ENCODE measurements at places on chromosomes 3 and 15.
A peak's percentile ranks its signal among the peaks of the same experiment; 100 is the strongest.

DNA sequence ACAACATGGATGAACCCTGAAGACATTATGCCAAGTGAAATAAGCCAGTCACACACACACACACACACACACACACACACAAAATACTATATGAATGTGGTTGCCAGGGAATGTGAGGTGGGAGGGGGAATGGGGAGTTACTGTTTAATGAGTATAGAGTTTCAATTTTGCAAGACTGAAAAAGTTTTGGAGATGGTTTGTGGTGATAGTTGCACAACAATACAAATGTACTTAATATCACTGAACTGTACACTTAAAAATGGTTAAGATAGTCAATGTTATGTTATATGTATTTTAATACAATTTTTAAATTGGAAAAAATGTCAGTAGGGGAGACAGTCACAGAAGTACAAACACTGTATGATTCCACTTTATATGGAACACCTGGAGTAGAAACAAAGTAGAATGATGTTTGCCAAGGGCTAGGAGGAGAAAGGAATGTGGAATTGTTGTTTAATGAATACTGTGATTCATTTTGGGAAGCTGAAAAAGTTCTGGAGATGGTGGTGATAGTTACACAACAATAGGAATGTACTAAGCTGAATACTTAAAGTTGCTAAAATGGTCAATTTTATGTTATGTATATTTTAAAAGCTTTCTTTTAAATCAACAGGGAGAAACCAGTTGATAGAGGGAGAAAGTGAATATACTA, 76.6 kb downstream of the RPL39L start:
- no peak for DNase-seq

DNA sequence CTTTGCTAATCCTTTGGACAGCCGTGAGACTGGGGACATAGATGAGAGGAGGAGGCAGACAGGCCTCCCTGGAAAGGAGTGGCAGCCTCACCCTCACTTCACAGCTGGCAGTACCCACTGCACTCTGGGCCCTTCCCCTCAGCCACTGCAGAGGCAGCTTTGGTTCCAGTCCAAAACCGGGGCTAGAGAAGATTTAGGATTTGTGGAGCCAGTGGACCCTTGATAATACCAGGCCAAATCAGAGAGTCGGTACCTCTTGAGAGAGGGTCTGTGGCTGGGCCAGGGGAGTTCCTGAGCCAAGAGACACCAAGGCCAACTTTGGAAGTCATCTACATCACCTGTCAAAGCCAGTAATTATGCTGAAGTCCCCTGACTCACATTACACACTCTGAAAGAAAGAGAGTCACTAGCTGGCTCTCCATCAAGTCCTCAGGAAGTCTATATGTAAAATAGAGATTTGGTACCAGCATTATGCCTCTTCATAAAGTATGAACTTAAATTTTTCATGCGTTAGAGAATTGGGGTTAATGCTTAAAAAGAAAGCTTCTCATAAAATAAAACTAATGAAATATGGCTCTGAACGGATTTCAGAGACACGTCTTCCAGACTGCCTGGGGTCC, 244.1 kb upstream of the SEMA6D start:
- peak; percentile 60 for DNase-seq

DNA sequence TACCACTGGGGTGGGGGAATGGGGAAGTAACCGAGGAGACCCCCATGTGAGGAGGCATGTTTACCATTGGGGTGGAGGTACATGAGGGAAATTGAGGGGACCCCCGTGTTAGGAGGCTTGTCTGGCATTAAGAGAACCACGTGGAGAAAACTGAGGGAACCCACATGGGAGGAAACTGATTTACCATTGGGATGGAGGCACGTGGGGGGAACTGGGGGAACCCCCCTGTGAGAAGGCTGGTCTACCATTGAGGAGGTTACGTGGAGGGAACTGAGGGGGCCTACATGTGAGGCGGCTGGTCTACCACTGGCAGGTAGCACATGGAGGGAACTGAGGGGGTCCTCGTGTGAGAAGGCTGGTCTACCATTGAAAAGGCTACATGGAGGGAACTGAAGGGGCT, 159.4 kb downstream of the FBLN2 start:
- DNase-seq, result no peak

GRCh38 chr15:69034352-69034751, 19.9 kb downstream of the NOX5 start:
- DNase-seq, result no peak

GRCh38 chr3:160115387-160115786, 109.8 kb upstream of the C3orf80 start:
- no peak for DNase-seq

DNA sequence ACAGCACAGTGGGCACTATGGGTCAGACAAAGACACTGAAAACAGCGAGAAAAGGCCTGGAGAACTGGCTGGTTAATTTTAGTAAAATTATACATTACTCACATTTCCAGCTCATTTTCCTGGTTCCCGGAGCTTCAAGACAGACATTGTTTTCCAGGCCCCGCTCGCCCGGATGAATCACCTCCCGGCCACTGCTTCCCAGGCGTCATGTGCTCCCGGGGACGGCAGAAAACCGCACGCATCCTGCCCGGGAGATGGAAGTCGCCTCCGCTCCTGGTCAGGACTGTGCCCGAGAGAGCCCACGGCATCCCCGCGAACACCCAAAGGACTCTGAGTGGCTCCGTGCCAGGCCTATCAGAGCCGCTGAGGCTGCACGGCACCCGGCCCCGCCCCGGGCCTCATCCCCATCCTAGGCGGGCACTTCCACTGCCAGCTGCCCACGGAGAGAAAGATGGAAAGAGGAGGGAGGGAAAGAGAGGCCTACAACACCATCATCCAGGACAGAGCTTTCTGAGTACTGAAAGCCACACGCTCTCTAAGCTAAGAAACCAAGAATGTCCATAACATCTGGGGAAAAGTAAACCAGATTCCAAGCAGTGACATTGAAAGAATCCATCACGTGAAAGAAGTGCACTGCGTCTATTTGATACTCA, 75.1 kb downstream of the VGLL4 start:
- peak; percentile 85 for DNase-seq

GRCh38 chr15:82646250-82647044, 716 bp downstream of the CPEB1 start:
- DNase-seq, result no peak

- DNase-seq, result no peak
Measured at GRCh38 chr3:124149771-124150170, 157.8 kb upstream of the ROPN1 start.

DNA sequence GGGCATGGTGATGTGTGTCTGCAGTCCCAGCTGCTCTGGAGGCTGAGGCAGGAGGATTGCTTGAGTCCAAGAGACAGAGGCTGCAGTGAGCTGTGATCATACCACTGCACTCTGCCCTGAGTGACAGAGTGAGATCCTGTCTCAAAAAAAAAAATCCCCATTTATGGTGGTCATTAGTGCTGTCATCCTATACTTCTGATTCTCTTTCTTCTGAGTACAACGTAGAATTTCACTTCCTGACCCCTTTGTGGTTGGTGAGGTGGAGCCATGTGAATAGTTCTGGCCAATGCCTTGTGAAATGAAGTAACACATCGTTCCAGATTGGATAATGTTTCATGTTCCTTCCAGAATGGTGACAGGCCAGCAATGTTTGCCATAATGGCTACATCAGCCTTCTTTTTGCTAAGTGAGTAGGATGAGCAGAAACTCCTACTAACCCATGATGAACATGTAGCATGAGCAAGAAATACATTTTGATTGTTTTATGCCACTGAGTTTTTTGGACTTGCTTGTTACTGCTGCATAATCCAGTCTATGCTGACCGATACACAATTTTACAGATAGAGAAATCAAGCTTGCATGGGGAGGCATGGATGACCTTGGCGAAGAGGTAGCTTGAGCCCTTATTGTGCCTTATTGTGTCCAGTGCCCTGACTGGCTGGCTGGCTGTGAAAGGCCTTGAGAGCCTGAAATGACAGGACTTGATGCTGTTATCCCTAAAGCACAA, 30.9 kb upstream of the TLE3 start:
- DNase-seq, result no peak

DNA sequence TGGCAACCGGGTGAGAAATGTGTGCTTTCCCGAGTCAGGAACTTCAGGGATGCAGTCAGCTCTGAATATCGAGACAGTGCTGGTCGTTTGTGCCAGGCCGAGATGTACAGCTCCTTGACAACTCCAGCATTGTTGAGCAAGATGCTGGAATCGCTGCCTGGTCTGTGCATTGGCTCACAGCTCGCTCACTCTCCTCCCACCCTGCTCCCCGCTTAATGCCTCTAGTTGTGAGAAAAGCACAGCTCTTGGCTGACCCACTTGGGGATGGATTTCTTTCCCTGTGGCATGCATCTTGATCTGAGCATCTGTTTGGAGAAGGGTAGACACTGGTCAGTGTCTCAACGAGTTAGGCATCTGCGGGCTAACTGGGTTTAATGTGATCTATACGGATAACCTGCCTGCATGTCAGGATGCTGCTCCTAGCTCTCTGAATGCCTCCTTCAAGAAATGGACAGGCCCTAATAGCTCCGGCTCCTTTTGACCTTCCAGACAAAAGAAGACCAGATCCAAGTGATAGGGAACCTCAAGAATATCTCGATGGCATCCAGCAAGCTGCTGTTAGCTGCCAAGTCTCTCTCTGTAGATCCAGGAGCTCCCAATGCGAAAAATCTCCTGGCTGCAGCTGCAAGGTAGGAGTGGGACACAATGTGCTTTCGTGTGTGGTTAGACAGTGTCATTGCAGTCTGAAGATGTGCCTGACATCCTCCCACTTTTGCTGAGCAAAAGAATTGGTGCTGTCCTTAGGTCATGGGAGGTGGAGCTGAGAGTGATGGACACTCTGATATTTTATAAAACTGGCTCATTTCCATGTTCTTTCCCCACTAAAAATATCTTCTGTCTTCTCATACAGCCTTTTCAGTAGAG, 302.2 kb upstream of the TPM1 start:
- DNase-seq, result no peak

- DNase-seq, result no peak
Measured at GRCh38 chr15:68666120-68666811, 87.5 kb downstream of the CORO2B start.

DNA sequence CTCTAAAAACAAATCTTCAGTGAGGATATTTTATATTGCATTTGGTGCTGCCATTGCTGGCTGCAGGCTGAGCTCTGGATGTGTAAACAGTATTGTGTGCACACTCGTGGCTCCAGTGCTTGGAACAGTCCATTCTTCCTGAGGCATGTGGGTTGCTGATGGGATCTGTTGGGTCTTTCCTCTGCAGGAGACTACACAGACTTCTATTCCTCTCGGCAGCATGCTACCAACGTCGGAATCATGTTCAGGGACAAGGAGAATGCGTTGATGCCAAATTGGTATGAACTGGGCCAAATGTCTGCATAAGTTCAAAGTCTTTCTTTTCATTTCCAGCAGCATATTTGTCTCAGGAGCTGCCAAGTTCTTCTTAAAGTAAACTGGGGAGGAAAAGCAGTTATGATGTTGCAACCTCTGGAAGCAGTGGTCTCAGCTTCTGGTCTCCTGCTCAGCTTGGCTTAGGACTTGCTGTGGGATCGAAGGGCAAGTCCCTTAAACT, 9.3 kb downstream of the FAH start:
- no peak for DNase-seq

- no peak for DNase-seq
Measured at GRCh38 chr3:83946049-83946448, 1012.7 kb upstream of the CADM2 start.

GRCh38 chr3:118527514-118528044, 507.1 kb downstream of the IGSF11 start:
- DNase-seq, result no peak

GRCh38 chr3:38141173-38141951, 2.9 kb downstream of the MYD88 start:
- no peak for DNase-seq

- DNase-seq, result no peak
Measured at GRCh38 chr3:181382656-181383055, 329.1 kb upstream of the SOX2 start.

GRCh38 chr3:131561511-131561910, 58.7 kb upstream of the MRPL3 start:
- no peak for DNase-seq

GRCh38 chr3:50357481-50357880, 1.8 kb downstream of the TMEM115 start:
- no peak for DNase-seq

- DNase-seq, result no peak
Measured at GRCh38 chr3:180747805-180748361, 68.6 kb upstream of the CCDC39 start.

DNA sequence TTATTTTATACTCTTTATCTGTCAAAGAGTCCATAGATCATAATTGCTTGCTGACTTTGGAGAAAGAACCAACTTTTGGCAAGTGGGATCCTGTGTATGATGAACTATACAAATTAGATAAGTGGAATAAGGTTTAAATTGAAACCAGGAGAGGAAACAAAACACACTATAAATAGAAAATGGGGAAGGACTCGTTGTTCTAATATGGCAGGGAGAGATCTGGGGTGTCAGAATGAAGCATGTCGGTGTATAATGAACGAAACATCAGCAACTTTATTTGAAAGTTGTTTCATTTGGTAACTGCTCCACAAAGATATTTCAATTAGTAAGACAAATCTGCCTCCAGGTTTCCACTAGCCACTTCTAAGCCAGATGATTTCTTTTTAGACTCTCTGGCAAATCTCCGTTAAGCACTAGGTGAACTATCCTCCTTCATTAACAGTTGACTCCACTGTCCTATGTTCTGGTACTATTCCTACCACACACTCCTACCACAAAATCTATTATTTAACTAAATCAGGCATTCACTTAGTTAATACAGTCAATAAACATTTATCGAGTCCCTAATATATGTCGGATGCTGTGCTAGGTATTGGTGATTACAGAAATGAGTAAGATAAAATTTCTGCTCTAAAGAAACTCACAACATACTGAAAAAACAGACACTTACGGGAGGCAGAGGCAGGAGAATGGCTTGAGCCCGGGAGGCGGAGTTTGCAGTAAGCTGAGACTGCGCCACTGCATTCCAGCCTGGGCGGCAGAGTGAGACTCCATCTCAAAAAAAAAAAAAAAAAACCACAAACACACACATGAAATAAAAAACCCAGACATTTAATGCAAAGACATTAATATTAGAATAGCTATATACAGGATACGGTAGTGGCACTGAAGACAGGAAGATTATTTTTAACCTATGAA, 20.1 kb downstream of the SLC15A2 start:
- no peak for DNase-seq

- DNase-seq, result no peak
Measured at GRCh38 chr3:178385280-178385952, 150.8 kb upstream of the KCNMB2 start.

- no peak for DNase-seq
Measured at GRCh38 chr3:151859233-151859673, 14.2 kb upstream of the SUCNR1 start.

- no peak for DNase-seq
Measured at GRCh38 chr3:161212171-161212771, 8.8 kb upstream of the NMD3 start.

DNA sequence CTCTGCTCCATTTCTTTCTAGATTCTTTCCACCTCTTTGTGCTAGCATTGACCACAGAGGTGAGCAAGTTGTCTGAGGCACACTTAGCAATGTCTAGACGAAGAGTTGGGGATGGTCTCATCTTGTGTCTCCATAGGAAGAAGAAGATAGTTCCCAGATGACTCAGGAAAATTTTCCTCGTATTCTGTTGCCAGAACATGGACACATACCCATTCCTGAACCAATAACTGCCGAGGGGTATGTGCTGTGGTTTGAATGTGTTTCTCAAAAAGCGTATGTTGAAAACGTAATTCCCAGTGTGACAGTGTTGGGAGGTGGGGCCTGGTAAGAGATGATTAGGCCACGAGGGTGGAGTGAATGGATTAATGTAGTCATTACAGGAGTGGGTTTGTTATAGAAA, 107.5 kb upstream of the GALNT15 start:
- DNase-seq, result no peak

Data from left hindlimb (tissue), 1 donor.